ENCODE measurements at places on chromosomes 6 and 20.

- DNase-seq, result no peak
Observed at GRCh38 chr6:3533981-3534380, 77.1 kb upstream of the SLC22A23 start.

DNA sequence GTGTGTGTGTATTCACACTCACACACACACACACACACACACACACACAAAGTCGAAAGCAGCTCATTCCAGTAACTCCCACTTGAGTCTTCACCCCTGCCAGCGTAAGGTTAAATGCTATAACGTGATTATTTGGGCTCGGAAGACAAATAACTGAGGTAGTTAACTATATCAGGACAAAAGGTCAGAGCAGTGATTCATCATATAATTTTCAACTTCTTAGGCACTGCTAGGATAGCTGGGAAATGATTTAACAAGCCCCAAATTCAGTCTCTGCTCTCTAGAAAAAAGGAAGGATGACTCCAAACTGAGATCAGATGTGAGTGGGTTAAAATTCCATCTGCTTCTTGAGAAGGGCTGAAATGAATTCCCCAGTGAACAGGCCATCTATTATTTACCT lies 30.7 kb downstream of the HDGFL1 start:
- no peak for DNase-seq

DNA sequence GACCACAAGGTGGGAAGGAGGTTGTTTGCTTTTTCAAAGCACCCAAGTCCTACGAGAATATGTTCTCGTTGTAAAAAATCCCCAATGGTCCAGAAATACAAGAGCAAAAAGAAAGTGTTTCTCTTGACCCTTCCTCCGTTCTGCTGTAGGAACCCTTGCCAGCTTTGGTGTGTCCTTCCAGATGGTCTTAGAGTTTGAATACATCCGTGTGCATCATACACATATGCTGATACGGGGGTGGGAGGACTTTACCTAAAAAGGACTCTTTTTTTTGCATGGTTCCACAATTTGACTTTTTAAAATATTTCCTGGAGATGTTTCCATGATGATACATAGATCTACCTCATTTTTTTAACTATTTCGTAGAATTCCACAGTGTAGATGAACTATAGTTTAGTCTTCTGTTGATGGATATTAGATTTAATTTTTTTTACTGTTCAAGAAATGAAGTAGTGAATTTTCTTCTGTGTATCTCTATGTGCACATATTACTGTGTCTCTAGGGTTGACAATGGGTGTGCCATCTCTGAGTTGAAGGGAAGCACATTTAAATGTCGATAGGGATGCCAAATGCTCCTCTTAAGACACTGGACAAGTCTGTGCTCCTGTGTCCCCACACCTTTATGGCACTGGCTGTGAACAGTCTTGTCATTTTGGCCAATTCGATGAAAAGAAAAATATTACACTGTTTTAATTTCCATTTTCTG lies 182.1 kb upstream of the SNX9 start:
- no peak for DNase-seq

DNA sequence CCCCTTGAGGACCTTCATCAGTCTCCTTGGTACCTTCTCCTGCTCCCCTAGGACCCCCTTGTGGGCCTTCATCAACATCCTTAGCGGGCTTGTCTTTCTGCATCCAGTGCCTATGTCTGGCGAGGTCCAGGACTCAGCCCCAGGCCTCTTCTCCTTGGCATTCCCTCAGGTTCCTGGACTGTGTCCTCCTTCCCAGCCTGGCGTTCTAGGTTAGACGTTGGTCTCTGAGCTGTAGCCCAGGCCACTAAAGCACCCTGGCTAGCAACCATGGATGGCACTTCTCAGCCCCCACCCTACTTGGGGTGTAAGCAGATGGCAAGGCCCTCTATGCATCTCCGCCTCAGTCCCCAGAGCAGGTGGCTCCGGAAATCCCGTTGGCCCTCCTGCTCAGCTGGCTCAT lies 51.5 kb upstream of the NNAT start:
- DNase-seq, result no peak

DNA sequence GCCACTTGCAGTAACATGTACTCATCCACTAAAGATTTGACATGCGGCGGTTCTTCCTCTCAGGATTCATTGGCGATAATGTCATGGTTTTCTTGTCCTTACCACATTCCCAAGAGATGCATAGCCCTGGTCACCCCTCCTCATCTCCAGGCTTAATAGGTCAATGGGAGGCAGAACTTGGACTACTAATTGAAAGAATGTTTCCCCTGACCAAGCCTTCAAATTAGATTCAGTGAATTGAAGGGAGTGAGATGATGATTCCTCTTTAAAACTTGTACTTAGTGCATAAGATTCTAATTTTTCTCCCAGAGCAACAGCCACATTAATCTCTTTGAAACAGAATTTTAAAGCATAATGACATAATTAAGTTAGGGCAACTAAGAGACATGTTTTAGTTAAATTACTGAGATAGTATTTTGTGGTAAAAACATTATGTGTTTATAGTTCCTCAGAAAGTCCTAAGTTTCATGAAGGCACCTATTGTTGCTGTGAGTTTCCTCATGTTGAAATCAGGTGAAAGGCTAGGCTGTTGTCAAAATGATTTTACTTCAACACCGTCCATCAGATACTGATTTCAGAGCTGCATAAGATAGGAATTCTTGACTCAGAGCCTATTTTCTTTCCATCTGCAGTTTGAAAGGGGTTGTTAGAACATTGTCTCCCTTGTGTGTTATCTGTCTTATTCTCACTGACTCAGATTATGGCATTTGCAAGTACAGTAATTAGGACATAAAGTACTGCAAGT lies 48.5 kb downstream of the STK4 start:
- peak; percentile 95 for DNase-seq

DNA sequence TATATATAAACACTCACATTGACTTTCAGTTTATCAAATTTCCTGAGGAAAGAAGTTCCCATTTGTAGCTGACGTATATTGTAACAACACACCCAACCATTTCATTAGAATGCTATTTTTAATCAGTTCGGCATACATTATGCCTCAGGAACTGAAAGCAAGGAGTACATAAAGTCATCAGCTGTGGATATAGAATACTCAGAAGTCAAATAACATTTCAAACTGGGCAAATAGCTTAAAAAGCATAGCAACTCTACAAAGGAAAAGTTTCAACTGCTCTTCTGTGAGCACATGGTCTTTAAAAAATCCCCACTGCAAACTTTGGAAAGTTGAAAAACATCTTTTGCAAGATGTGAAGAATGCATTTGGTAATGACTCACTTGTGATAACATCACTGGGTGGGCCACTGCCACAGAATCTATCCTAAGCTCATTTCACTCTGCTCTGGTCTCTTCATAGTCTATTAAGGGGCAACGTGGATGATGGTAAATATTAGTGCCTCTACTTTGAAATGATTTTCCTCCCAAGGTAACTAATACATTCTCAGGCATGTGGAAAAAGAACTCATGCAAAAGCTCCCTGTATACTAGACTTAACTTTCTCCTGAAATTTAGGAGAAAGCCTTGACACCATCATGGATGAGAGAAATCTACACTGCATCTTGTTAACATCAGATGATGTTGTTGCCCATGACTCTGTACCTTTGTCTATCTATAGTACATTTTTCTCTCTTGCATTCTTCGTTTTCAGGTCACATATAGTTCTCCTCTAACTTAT lies 49.2 kb downstream of the FYN start:
- DNase-seq, result peak; percentile 79

DNA sequence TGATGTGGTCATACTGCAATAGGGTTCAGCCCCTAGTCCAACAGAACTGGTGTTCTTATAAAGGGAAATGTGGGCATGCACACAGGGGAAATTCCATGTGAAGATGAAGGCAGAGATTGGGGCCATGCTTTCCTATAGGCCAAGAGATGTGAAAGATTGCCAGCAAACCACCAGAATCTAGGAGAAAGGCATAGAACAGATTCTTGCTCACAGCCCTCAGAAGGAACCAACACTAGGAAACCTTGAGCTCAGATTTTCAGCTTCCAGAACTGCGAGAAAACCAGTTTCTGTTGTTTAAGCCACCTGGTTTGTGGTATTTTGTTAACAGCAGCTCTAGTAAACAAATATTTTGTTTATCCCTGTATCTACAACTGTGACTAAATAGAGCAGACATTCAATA lies 197.6 kb upstream of the CITED2 start:
- DNase-seq, result no peak

All from ELR (cell line).